ENCODE measurements at places on chromosomes 12 and 14.

DNA sequence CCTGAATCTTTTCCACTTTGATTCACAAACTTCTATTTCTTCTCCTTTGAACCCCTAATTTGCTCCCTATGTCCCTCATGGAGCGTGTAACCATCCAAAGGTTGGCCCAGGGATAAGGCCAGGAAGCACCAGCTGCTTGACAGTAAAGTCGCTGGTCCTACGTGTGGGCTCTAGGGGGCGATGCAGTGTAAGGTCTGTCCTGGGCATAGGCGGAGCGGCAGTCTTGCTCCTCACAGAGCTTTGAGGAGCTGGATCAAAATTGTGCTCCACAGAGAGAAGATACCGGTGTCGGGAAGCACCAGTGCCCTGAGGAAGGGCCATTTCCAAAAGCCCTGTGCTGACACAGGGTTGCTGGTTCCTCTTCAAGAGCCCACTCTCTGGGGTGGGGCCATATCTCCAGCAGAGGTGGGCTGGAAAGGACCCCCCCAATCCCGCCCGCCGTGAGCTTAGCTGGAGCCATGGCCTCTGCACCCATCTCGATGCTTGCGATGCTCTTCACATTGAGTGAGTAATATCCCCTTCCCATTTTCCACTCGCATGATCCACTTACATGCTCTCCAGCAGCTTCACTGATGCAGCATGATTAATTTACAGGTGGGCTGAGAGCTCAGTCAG is 49.9 kb upstream of the OR4E1 start:
- DNase-seq, result peak; percentile 13

- DNase-seq, result no peak
Measured at GRCh38 chr14:60165547-60165876, 314 bp upstream of the DHRS7 start.

- DNase-seq, result no peak
Measured at GRCh38 chr12:110179291-110179690, 55.1 kb downstream of the IFT81 start.

GRCh38 chr14:52442166-52442565 is 110.1 kb downstream of the TXNDC16 start:
- no peak for DNase-seq

DNA sequence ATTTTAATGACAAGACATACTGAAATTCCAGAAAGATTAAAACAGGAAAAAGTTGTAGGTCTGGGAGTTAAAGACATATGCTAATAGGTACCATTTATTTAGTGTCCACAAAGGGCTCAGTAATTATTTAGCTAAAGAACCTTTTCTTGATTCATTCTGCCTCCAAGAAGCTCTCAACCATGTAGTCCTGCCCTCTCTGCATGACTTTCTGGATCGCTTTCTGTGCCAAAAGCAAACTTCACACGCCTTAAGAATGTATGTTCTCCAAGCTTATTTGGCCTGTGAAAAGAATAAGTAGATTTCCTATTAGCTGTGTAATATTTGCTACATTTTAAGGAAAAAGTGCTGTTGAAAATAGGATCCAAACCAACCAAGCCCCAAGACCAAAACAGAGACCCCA is 291.7 kb downstream of the C12orf75 start:
- no peak for DNase-seq

DNA sequence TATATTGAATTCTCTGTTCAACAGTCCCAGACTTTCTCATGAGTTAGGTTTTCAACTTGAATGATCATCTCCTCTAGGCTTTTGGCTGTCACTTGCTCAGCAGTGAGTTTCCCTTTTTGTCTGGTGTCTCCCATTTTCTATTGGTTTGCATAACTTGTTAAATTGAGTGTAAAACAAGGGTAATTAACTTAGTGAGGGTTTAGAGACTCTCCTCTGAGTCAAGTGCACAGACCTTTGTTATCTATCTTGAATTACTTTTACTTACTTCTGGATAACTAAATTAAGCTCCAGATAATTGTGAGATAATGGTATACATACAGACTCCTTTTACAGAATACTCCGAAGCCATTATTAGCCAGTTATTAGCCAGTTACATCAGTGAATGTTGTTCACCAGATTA is 22.0 kb downstream of the MLXIP start:
- DNase-seq, result no peak

GRCh38 chr12:32650508-32650907 is 28.6 kb upstream of the DNM1L start:
- no peak for DNase-seq

DNA sequence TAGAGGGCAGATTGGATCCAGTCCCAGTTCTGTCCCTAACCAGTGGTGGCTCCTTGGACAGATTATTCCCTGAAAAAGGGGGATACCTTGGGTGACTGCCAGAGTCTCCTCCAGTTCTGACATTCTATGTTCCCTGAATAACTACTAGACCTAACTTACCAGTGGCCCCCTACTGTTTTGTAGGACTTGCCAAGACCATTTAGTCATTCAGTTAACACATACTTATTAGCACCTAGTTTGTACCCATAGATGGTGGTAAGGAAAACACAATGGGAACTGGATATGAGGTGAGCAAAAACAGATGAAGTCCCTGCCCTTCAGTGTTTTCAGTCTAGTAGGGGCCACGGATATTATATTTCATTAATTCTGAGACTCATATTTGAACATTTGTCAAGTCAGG is 3.5 kb downstream of the PRPF40B start:
- no peak for DNase-seq

DNA sequence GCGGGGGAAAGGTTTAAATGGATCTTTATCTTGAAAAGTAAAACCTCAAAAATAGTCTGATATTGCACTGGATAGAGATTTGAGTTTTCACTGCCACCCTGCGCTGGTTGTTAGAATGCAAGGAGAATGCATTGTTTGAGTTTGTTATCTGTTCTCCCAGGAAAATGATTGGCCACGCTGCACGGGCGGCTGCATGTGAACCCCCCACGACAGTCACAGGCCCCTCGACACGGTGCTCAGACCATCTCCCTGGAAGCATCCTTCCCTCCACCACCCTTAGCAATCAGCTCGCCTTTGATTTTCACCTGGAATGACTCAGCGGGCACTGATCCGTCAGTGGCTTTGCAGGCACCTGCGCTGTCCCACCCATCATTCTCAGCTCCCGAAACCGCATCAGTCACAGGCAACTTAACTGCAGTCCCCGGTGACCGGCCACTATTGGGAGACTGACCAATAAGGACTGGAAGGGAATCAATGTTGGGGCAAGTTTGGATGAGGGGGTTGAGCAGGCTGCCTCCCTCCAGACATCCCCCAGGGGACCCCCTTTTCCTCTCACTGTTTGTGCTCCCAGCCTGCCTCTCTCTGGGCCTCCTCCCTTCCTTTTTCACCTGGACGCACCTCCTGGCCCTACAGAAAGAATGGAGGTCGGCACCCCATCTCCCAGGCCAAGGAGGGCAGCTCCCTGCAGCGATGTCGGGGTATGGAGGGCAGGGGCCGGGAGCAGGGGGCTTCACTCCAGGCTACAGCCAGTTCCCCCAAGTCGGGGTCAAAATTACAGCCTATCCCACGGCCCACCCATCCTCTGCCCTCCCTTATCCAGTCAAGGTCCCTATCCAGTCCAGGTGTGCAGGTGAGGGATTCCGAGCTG is 28.5 kb upstream of the C14orf180 start:
- no peak for DNase-seq

DNA sequence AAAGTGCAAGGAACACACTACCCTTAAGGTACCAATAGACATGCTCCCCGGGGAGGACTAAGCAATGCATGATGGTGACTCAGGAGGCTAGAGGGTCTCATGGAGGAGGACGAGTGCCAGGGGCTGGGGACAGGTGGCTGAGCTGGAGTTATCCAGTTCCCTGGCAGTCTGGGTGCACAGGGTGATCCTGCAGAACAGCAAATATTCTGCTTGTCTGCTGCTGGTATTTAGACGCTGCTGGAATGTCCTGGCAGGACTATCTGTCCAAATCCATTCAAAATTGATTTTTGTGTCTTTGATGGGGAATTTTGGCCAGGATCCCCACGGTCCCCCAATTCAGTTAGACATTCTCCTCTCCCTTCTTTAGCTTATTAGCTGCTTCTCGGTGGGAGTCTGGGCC is 138.7 kb downstream of the C12orf75 start:
- DNase-seq, result no peak

- no peak for DNase-seq
Measured at GRCh38 chr12:45435945-45436710, 220.2 kb downstream of the ANO6 start.

DNA sequence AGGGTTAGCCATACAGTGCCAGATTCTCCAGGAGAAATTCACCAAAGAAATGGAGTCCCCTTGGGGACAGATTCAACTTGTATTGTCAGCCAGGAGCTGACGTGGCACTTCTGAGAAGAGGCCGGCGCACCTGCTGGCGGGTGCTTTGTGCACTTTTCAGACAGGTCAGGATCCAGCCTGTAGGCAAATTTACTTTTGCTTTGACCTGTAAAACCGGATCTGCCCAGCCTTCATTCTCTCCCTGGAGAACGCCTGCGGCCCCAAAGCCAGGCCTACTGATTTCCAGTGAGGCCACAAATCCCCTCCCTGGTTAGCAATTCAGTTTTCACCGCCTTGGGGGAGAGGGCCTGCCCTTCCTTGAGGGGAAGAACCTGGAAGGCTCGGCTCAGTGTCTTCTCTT is 17.4 kb downstream of the P2RX4 start:
- DNase-seq, result no peak

GRCh38 chr12:124451637-124452243 is 115.7 kb downstream of the NCOR2 start:
- no peak for DNase-seq

- DNase-seq, result no peak
Measured at GRCh38 chr12:66692986-66693385, 14.1 kb upstream of the GRIP1 start.

DNA sequence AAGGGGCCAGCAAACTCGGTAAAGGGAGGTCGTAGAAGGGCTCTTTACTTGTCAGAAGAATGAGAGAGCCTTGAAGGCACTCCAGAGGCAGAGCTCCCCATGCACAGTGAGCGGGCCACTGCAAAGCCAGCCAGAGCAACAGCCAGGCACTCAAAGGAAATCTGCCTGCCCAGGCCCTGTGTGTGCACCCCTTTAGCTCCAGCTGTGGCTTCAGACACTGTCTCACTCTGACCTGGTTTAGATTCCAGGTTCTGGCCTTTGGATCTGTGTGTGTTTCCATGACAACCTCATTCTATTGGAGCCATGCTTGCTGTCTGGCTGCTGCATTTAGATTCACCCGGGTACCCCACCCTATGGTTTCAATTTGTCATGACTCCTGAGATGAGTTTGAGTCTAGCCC is 170.3 kb downstream of the CAPZA3 start:
- DNase-seq, result no peak

DNA sequence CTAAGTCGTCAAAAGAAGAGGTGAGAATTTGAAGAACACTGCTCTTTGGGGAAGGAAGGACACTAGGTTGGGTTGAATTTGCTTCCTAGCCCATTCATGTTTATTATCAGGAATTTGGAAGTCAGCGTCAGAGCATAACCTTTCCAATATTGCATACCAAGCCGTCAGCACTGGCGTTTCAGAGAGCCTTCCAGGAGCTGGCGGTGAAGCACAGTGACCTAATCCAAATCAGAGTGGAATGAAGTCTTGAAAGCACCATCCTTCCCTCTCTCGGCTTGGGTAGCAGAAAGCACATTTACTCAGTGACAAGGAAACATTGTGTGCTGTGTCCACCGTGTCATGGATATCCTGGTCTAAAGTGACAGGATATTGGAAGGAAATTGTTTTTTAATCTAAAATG is 240.3 kb upstream of the PELI2 start:
- no peak for DNase-seq

GRCh38 chr12:56151672-56152131 is 685 bp upstream of the MYL6B start:
- peak; percentile 34 for DNase-seq

DNA sequence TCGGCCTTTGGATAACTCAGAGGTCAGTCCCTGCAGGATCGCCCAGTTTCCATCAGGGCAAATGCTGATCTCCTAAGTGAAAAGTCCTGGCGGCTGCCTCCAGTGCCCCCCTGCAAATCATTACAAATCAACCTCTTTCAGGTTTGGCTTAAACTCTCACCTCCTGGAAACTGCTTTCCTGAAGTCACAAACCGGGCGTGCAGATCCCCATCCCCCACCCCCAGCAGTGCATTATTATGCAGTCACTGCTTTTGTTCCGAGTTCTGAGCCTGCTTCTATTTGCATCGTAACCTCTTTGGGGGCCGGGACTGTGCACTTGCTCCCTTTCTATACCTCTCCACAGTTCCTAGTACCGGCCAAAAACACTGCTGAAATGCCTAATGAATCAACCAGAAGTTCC is at the start of gene USP44:
Gene USP44, minus strand, starts transcription at position 172 of the 400 bp plus-strand sequence. CDS start 17,220 bp downstream, outside the sequence.
- no peak for DNase-seq

GRCh38 chr12:6528539-6529235 is 5.6 kb upstream of the GAPDH start:
- DNase-seq, result no peak

- DNase-seq, result no peak
Measured at GRCh38 chr14:105436891-105437722, 17.5 kb downstream of the MTA1 start.

GRCh38 chr12:24584032-24584675 is 364.7 kb downstream of the BCAT1 start:
- DNase-seq, result no peak

DNA sequence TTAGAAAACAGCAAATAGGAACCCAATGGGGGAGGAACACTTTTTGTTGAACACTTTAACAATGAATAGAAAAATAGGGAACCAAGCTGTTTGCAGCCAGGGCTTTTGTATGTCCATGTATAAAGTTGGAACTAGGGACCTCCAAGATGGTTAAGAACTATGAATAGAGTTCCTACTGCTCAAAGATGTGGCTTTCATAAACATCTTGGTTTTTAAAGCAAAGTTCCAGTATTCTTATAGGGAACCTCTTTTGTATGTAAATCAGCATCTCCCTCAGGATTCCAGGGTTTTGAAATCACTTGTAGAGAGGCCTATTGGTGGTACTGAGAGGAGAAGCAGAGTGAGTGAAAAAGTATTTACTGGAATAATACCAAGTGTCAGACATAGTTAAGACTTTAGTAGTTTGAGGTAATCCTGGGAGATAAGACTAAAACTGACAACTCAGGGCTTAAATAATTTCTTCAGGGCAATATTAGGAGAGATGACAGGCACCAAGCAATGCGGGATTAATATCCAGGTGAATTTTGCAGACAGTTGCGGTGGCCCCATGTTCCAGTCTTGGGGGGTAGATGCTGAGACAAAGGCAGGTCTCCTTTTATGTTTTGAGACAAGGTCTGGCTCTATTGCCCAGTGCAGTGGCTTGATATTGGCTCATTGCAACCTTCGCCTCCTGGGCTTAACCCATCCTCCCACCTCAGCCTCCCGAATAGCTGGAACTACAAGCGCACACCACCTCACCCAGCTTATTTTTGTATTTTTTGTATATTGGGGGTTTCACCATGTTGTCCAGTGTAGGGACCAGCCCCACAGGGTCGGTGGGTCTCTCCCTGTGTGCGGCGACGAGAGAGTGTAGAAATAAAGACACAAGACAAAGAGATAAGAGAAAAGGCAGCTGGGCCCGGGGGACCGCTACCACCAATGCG is 10.4 kb upstream of the EID3 start:
- no peak for DNase-seq

Data from activated T-helper 1 cell treated with anti-CD3 and anti-CD28 coated beads, Interleukin-2, amount 50 U/mL, for 16 hours (primary cell).